ENCODE measurements at places on chromosomes 6 and 20.

- no peak for ATAC-seq
Observed at GRCh38 chr20:10671919-10672623, 1.7 kb downstream of the JAG1 start.

- ATAC-seq, result no peak
Observed at GRCh38 chr20:37640600-37641561, 52.9 kb upstream of the CTNNBL1 start.

DNA sequence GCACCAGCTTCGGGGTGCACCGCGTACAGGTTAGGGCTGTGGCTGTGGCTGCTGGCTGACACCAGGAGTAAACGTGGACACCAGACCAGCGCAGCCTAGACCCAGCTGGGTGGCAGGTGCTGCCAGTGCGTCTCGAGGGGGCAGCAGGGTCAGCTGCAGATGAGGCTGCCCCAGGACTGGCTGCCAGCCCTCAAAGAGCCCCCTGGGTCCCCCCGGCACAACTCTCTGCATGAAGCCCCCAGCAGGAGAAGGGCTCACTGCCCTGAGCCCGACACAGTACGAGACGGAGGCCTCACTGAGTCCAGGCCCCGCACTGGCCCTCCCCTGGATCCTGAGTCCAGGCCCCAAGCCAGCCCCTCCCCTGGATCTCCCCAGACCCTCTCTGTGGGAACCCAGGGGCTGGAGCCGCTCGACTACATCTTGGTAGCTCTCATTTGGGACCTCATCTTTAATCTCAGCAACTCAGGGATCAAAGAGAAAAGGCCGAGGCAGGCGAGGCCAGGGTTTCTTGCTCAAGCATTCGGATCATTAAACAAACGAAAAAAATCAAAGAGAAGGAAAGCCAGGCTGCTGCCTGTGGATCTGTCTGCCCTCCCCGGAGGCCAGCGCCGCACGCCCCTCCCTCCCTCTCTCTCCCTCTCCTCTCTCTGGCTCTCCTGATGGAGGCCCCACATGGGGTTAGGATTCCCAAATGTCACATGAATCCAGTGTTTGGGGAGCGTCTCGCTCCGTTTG lies 7.0 kb upstream of the NKAIN4 start:
- no peak for ATAC-seq

- no peak for ATAC-seq
Observed at GRCh38 chr20:15759594-15759993, 813.7 kb downstream of the KIF16B start.

- ATAC-seq, result no peak
Observed at GRCh38 chr6:15769511-15770018, 106.7 kb upstream of the DTNBP1 start.

DNA sequence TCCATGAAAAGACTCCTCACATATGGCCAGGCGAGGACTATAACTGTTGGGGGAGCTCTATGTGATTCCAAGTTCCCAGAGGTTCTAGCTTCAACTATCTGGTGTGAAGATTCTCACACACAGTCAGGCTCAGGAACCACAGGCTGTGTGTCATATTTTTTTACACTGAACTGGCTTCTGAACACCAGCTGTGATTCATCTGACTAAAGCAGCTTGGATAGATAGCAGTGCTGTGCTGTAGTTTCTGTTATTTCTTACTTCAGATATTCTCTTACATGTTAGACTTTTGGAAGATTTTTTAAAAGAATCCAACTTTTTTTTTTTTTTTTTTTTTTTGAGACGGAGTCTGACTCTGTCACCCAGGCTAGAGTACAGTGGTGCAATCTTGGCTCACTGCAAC lies 140.7 kb upstream of the MCHR2 start:
- no peak for ATAC-seq

- ATAC-seq, result no peak
Observed at GRCh38 chr6:146905181-146905704, 299.0 kb upstream of the STXBP5 start.

- ATAC-seq, result no peak
Observed at GRCh38 chr6:6320901-6321300, 439 bp upstream of the F13A1 start.

DNA sequence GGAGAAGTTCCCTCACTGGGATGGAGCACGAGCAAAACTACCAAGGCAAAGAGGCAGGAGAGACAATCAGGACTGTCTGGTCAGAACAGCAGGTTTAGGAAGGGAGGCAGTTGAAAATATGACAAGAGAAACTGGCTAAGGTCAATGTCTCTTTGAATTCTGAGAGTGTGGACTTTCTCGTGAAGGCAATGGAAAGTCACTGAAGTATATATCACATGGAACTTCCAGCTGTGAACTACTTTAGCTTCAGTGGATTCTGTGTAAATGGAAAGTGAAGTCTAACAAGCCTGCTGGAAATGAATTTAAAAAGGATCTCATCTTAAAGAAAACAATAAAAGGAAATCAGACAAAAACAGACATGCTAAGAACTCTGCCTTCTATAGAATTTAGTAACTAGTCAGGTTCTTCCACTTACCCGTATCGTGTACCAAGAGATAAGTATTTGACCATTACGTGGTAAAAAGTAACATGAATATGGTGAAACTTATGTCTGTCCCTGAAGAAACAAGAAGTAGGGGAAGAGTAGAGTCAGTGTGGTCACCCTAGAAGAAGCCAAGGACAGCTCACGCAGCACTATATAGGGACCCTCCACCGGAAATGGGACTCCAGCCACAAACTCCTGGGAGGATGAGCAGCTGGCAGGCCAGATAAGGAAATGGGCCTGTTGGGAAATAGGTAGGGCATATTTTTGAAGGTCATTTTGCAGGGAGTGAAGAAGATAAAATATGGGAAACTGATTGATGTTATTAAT lies 123.4 kb downstream of the MAP7 start:
- no peak for ATAC-seq

DNA sequence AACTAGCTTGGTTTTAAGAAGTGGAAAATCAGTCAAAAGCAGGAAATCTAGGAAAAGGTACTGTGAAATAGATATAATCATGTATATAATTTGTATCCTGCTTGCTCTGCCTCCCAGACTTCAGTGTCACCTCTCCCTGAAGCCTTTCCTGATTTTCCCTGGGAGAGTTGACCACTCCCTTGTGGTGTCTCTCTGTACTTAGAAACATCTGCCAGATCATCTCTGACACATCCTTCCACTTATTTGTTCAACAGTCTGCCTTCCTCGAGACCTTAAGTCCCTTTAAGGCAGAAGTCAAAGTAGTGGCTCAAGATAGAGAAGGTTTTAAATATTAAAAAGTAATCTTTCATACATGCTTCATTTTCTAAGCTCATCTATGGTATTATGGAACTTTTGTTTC lies 236.5 kb downstream of the CDKAL1 start:
- ATAC-seq, result no peak

GRCh38 chr20:13723011-13723410 lies 61.7 kb downstream of the ESF1 start:
- ATAC-seq, result no peak

- ATAC-seq, result no peak
Observed at GRCh38 chr20:53842301-53843099, 227.9 kb downstream of the BCAS1 start.

DNA sequence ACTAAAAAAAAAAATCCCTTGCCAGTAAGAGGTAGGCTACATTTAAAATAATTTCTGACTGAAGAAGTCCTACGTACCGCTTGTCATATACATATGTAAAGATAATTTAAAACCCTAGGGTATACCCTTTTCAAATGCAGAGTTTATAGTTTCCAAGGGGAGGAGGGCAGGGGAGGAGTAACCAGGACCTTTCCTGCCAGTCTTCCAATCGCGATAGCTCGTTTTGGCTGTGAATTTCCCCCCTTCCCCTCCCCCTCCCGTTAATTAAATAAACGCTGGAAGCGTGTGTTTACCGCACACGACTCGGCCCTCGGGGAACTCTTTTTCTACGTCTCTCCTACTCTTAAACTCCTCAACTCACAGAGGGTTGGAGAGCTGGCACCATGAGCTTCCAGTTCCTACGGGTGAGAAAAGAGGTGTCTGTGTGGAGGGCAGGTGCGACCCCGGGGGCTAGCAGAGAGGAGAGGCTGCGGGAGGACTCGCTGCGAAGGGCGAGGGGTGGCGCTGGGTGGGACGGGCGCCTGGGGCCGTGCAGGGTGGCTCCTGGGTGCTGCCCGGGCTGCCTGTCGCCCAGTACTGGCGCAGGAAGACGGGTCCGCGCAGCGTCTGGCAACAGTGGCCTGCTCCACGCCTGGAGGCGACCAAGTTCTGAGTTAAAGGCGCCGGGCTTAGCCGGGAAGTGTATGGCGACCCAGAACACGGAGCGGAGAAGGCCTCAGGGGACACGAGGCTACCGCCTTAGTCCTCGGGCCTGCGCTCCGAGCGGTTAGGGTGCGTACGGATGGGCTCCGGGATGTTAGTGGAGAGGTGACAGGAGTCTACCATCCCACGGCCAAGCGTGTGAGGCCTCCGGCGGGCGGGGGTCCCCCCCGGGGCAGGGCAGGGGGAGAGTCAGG lies 4.1 kb upstream of the TFAP2C start:
- no peak for ATAC-seq

GRCh38 chr20:24633026-24633425 lies 163.6 kb downstream of the SYNDIG1 start:
- no peak for ATAC-seq

DNA sequence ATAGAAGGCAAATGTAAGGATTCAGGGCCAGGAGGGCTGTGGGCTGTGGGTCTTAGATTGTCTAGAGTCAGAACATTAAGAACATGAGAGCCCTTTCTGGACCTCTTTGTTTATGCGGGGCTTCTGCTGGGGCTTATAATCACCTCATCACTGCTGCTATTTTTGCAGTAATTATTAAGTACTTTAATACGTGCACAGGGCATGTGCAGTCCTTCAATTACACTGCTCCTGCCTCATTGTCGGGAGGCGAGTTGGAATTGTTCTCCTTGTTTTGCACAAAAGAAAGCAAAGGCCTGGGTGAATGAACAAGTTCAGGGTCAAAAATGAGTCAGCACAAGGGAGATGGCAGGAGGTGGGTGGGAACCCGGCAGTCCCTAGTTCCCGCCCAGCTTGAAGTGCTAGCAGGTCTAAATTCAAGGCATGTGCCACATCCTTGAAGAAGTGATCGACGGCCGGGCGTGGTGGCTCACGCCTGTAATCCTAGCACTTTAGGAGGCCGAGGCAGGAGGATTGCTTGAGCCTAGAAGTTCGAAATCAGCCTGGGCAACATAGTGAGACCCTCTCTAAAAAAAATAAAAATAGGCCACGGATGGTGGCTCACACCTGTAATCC lies 34.4 kb upstream of the PTPN1 start:
- no peak for ATAC-seq

GRCh38 chr6:44309092-44309491 lies 4.1 kb downstream of the AARS2 start:
- no peak for ATAC-seq

DNA sequence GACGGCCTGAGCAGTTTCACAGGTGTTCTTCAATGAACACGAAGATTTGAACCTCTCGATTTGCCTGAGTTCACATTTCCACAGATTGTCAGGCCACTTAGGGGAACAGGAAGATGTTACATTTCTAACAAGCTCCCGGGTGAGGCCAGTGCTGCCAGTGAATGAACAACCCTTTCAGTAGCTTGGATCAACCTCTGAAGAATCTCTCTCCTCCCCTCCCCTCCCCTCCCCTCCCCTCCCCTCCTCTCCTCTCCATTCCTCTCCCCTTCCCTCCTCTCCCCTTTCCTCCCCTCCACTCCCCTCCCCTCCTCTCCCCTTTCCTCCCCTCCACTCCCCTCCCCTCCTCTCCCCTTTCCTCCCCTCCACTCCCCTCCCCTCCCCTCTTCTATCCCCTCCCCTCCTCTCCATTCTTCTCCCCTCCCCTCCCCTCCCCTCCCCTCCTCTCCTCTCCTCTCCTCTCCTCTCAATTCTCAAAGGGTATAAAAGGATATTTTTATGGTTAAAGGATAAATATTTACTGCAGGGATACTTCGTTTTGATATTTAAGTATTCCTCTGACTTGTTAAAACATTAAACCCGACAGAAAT lies 114.1 kb upstream of the INSM1 start:
- no peak for ATAC-seq

GRCh38 chr6:162710419-162710818 lies 17.1 kb downstream of the PRKN start:
- ATAC-seq, result no peak

DNA sequence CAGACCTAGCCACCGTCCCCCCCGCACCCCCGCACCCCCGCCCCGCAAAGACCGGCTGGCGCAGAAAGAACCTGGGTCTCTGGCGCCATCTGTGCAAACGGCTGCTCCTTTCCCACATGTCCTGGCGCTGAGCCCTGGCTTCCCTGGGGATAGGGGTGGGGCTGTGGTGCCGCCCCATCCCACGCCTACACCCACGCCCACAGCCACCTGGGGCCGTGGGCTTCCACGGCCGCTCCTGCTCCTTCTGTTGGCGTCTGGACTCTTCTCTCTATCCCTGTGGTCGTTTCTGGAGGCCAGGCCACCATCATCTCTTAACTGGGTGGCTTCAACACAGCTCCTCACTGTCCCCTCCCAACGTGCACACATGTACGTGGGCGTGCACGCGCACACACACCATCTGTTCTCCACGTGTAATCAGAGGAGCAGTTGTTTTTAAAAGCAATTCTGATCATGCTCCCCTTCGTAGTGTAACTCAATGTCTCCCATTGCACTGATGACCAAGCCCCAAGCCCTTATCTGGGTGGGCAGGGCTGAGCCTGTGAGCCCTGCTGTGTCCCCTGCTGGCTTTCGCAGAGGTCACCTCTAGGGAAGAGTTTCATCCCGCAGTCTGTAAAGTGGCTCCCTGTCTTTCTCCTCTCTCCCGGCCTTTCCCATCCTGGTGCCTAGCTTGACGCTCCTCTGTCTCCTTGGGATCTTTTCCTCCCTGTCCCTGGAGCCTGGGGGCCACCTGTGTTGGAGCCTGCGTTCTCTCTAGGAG lies 31.9 kb upstream of the FAM83D start:
- no peak for ATAC-seq

- no peak for ATAC-seq
Observed at GRCh38 chr6:97586344-97586743, 303.3 kb upstream of the MMS22L start.

- ATAC-seq, result no peak
Observed at GRCh38 chr20:45867819-45868176, 10.4 kb downstream of the ZSWIM3 start.

DNA sequence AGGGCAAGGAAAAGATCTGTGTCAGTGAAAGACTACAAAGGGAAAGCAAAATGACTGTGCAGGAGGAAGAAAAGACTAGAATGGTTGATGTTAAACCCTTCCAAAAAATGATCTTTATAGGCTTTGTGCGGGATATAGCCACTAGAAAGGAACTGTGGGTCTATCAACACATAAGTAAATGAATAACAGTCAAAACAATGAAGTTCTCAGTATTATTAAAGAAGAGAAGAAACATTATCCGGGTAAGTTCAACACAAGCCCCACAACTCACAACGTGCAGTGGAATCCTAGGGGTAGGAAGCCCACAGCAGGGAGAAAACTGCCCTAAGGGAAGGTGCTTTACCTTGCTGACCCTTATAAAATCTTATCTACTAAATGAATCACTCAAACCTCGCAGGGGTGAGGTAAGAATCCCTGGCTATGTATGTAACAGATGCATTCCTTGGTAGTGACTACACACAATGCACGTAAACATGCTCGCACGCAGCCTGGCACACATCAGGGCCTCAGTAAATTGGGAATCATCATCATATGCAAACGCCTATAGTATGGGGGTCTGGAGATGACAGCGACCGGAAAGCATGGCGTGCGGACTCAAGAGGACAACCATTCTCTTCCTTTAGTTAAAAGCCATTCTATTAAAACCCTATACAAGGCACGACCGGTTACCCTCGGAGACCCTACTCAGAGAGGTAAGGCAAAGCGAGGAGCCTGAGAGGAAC lies 11.3 kb downstream of the TFAP2A start:
- ATAC-seq, result peak; percentile 29

- ATAC-seq, result no peak
Observed at GRCh38 chr20:12210591-12210990, 292.9 kb downstream of the BTBD3 start.
